ENCODE measurements at places on chromosomes 3 and 15. TPM values are rescaled to one million over a fixed set of nuclear protein-coding genes. Genes with fewer than 3 reads are reported as not detected.

The SERP1 gene
- total RNA-seq, result 31.0 TPM

GRCh38 chr3:128011140-128011539, 41.1 kb upstream of the SEC61A1 start:
- no peak for DNase-seq

DNA sequence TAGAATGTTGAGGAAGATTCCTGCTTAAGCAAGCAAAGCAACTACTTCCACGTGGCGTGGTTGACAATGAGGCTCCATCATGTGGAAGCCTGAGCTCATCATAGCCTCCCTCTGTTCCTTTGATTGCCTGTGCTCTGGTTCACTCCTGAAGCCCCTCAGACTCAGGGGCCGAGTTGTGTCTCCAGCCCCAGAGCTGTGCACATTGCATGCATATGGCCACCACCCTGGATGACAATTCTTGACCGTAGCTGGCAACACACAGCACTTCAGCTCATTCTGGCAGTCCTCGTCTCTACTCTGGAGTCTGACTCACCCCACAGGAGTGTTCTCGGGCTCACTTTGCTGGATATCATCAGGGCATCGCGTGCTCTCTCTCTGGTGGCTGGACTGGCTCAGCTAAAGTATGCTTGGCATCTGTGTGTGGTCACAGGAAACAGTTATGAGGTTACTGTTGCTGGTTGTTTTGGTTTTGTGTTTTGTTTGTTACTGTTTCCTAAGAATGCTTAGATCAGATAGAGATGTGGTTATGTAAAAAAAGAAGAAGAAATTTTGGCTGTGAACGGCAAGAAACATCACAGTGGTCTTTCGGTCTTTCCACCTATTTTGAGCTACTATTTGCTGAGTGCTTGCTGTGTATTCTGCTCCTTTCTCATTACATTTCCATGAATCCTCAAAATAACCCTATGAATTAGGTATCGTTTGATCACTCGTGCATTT, 41.6 kb upstream of the MRPS22 start:
- peak; percentile 61 for DNase-seq

- no peak for DNase-seq
Observed at GRCh38 chr15:55496716-55497115, 11.3 kb downstream of the DNAAF4 start.

The RHOV gene
- total RNA-seq, result not detected

- DNase-seq, result no peak
Observed at GRCh38 chr3:126872701-126873342, 110.1 kb upstream of the PLXNA1 start.

DNA sequence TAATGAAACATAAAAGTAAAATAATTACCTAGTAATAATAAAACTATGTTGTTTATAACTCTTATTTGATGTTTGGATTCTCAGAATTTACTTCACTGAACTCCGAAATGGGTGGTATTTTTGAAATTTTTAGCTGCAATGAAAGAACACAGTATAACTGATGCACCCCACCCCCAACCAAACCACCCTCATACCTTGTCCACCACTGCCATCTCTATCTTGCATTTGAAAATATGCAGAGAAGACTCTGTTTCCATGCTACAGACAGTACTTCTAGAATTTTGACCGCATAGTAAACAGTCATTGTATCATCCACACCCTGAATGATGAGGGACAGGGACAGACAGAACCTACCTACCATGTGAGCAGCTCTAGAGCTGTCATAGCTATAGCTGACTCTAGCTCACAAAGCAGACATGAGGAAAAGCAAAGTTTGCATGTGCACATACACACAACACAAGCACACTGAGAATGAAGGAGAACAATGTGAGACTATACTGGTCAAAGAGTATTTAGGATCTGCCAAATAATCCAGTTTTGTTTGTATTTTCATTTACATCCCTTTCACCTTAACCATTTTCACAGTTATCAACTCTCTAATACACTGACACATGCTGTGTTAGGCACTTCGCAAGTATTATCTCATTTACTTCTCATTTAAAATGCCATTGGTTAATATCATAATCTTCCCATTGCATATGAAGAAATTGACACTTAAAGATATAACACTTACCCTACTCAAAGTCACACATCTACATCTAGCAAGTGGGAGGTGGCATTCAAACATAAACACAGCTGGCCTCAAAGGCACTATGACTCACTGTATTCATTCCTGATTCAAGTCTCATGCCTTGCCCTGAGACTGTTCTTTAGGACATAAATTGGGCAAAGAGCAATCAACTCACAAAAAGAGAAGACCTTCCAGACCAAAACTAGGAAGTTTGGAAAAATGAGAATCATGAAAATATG, 1014.7 kb upstream of the CFAP20DC start:
- DNase-seq, result no peak

DNA sequence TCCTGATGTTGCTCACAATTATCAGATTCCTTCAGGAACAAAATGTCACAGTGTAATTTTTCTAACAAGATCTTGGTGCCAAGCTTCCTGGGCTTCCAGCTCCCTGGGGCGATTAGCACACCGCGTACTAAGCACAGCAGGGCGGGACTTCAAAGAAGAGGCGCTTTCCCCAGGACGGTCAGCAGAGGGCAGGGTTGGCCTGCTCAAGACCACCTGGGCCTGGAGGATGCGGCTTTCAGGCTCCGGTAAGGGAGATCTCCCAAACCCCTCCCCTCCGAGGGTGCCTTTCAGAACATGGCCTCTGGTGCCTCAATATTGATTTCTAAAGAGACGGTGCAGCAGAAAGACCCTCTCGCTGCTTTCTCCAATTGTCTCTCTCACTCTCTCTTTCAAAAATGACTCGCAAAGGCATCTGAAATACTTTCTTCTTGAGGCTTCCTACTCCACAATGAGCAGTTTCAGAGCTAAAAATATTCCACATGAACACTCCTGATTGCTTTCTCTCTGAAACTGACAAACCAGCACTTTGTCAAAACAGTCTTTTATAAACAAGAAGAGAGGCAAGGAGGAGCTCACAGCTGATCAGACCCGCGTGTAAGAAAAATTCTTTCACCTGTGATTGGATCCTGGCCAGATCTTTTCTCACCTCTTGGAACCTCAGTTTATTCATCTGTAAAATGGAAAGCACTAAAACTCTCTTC, 154.0 kb downstream of the ADAMTS9 start:
- peak; percentile 82 for DNase-seq

The TTC21A gene
- 1.2 TPM for total RNA-seq

The GUCA1C gene
- total RNA-seq, result 10.7 TPM

The BNC1 gene
- 0.09 TPM for total RNA-seq

DNA sequence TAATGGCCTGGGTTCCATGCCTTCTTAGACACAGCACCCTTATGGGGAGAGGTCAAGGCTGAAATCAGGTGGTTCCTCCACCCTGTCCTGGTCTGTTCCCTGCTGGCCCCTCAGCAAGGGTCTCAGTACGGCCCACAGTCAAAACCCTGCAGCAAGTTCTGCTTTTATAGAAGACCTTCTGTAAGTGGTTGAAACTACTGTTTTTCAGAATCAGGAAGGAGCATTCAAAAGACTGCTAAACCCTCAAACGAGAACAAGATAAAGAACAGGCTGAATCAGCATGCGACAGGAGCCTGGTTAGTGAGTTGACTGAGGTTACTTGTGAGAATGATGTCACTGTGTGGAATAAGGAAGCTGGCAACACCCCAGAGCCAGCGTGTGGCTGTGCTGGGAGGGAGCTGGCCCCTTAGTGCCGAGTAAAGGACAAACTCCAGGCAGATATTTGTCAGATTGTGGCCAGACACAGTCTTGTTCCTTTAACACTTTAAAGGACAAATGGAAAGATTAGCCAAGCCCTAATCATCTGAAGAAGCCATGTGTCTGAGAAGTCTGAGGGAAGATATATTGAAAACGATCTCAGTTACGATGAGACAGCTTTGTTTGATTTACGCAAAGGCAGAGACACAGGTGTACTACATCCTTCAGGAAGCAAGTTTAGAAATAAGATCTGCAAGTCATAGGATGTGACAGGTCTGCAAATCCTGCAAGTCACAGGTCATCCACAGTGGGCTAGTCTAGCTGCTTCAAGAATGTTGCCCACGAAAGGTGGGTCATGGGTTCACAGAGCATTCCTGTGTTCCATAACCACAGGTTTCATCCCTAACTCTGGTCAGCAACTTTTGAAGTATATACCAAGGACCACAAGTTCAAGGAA, 54.0 kb downstream of the B3GNT5 start:
- peak; percentile 62 for DNase-seq

The CSTA gene
- total RNA-seq, result 0.55 TPM

GRCh38 chr15:87267798-87268197, 988.7 kb downstream of the NTRK3 start:
- DNase-seq, result no peak

The CSPG5 gene
- total RNA-seq, result 0.21 TPM

The GCSAM gene
- 0.62 TPM for total RNA-seq

DNA sequence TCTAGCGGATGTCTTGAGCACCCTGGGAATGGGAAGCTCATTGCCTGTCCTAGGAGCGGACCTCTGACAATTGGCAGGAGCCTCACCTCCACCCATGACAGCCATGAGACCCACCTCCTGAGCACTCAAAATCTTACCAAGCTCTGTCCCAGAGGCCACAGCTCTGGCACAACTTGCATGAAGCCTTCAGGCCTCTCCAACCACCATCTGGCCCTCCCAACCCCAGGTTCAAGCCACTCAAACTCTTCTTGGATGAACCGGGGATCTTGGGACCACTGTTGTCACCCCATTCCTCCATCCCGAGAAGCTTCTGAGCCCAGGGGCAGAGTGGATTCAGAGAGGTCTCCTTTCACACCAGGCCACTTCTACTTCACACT, 1.5 kb downstream of the VIPR1 start:
- peak; percentile 1 for DNase-seq

DNA sequence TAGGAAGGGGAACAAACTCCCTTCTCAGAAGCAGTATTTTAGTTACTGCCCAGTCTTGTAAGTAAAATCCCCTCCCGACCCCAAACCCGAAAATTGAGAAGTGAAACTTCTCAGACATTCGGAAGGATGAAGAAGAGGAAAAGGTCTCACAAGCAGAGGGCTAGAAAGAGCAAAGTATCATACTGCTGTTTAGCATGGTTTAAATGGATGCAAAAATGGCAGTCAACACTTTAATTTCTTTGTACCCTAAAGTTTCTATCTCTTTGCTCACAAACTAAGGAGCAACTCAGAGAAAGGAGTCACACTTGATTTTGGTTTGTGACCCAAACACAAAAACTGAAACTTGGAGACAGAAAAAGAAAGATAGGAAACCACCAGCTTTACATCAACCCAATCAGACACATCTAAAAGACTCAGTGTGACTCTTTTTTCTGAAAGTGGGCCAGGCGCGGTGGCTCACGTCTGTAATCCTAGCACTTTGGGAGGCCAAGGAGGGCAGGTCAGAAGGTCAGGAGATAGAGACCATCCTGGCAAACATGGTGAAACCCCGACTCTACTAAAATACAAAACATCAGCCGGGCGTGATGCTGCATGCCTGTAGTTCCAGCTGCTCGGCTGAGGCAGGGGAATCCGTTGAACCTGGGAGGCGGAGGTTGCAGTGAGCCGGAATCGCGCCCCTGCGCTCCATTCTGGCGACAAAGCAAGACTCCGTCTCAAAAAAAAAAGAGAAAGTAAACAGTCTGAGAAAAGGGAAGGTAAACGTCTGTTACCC, 63.2 kb upstream of the ATP11B start:
- no peak for DNase-seq

GRCh38 chr3:197165890-197166289, 132.5 kb downstream of the DLG1 start:
- no peak for DNase-seq

DNA sequence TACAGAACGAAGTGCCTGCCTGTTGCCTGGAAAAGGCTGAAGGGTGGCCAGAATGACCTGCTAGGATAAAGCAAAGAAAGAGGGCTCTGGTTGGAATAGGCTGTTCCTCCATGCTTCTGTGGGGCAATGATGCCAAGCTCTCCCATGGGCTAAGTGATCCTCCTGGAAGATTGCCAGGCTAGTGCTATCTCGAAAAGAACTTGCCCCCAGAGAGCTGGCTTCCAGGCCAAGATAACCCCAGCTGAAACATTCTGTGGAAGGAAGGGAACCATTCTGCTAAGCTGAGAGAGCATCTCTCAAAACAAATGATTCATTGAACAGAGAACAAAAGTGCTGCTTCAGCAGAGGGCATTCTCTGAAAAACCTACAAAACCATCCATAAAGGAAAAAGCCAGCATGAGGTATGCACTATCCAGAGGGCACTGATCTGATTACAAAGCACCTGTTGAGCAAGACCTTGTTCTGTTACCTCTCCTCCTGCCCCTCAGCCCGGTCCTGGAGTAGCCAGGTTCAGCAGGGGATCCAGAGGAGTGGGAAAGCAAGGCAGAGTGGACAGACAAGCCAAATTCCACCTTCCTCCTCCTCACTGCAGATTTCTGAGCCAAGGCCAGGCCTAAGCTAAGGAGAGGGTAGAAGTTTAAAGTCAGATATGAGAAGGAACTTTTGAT, 31.9 kb upstream of the SPRED1 start:
- no peak for DNase-seq

DNA sequence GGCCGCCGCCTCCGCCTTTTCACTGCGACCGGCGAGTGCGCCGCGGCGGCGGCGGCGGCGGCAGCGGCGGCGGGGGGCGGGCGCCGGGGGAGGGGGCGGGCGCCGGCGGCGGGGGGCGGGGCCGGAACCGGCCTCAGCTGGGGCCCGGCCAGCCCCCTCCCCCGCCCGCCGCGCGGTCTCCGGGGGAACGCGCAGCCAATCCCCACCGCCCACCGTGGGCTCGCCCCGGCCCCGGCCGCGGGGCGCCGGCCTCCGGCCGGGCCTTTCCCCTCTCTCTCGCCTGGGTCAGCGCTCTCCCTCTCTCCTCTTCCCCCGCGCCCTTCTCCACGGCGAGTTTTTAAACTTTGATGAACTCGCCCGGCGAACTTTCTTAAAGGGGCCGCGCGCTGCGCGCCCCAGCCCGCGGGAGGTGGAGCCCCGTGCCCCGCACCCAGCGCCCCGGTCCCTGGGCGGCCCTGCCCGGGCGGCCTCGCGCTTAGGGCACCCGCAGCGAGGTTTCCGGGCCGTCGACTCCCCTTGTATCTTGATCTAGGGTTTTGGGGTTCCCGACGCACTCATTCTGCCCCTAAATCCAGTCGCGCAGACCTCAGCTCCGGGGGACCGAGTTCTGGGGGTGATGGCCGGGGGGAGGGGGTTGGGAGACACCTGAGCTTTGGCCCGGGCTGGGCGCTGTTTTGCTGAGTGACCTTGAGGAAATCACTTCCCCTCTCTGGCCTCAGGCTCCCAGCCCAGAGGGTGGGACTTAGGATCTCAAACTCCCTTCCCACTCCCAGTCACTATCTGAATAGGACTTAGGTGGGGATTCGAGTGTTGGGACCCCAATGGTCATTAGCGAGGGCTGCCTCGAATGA, at the start of gene RBPMS2:
RBPMS2 (minus strand) TSS at position 39 of the 851 bp plus-strand sequence. CDS start 270 bp downstream, outside the sequence.
- DNase-seq, result peak; percentile 68

The DAZL gene
- not detected for total RNA-seq

DNA sequence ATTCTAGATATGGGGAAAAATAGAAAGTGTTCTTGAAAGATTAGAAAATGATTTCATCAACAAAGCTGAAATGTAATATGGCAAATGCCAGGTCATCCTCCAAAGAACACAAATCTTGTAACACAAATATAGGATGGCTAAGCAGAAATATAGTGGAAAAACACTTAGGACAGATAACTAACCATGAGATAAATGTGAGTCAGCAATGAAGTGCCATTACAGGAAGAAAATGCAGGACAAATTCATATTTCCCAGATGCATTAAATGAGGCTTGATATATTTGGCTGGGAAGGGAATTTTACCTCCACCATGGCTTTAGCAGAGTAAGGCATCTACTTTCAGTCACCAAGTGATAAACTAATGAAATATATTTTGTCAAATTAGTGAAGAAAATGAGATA, 92.8 kb upstream of the SEMA6D start:
- DNase-seq, result no peak
